ENCODE measurements at places on chromosomes 5 and 9.

GRCh38 chr9:7879551-7880245 is 80.1 kb upstream of the DMAC1 start:
- no peak for DNase-seq

DNA sequence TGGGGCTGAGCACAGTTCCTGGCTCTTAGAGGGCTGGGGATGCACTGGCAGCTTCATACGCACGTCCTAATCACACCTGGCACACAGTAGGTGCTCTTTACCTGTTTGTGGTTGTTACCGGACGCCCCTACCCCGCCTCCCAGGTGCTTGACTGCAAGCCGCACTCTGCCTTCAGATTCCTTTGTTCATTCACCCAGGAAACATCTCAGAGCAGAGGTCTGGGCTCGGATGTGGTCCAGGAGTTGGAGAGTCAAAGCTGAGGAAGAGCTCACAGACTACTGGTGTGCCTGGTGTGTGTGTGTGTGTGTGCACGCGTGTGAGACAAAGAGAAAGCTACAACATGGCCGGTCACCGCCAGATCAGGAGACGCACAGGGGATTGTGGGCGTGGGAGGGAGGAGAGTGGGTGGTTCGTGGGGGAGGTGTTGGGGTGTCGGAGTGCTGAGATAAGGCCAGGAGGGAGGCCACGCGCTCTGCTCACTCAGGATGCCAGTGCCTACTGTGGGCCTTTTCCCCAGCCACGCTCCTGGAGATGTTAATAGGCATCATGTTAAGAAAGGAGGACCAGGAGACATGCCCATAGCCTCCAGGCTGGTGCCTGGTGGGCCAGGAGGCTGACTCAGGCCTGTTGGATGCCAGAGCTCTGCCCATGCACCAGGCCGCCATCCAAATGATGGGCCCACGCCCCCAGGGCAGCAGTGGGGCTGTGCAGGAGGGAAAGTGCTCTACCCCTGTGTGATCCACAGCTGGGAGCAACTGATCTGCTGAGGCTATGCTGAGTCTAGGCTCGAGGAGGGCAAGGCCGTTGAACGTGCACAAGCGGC is 39.9 kb downstream of the CRB2 start:
- no peak for DNase-seq

GRCh38 chr5:116438979-116439554 is 135.6 kb downstream of the SEMA6A start:
- DNase-seq, result no peak

DNA sequence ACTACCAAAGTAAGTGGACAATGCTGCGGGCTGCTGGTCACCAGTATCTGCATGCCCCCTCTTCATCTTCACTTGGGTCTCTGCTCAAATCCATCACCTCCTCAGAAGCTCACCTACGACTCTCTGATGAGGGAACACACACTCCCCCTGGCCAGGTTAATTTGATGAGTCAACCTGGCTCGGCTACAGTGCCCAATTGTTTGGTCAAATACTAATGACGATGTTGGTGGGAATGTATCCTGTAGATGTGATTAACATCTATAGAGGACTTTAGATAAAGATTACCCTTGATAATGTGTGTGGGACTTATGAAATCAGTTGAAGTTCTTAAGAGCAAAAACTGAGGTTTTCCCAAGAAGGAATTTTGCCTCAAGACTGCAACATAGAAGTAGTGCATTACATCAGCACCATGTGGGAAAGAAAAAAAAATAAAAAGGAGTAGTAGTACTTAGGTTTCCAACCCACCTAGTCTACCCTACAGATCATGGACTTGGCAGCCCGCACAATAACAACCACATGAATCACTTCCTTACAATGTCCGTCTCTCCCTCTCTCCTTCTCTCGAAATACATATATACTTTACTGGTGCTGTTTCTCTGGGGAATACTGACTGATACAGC is 467.3 kb downstream of the DNAH5 start:
- DNase-seq, result no peak

- no peak for DNase-seq
These were observed 313.0 kb upstream of the CD180 start for GRCh38 chr5:67509402-67510186.

- DNase-seq, result no peak
These were observed 7.6 kb downstream of the FGD3 start for GRCh38 chr9:92954886-92955285.

GRCh38 chr5:88826646-88827585 is 56.1 kb downstream of the MEF2C start:
- no peak for DNase-seq

DNA sequence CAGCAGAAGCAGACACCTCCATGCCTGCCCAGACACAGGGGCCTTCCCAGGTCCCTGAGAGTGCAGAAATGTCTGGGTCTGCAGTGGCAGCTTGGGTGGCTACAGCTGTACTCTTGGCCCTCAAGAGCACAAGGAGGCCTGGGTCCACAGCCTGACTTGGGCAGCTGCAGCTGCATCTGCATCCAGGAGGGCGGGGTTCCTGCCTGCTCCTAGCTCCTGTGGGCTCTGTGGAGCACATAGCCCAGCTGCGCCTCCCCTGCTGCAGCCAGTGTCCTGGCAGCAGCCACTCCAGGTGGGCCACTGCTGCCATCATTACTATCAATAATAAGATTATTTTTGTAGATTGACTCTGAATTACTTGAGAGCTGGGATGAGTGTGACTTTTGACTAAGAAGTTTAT is 162.0 kb upstream of the PTCH1 start:
- no peak for DNase-seq

DNA sequence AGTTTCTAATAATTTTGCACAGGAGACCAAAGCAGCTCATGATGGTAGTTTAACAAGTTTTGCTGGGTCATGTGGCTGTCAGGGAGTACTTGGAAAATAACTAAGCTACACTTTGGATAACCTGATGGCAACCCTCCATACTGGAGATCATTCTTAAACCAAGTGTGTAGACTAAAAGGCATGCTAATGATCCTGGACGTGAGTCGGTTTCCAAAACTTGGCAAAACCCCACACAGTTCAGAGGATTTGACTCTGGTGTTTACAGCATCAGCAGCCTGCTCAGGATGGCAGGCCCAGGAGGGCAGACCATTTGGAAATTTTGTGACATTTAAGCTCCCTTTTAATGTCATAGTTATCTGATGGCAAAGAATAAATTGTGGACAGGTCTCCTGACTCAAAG is 196.5 kb upstream of the EFNA5 start:
- DNase-seq, result no peak

DNA sequence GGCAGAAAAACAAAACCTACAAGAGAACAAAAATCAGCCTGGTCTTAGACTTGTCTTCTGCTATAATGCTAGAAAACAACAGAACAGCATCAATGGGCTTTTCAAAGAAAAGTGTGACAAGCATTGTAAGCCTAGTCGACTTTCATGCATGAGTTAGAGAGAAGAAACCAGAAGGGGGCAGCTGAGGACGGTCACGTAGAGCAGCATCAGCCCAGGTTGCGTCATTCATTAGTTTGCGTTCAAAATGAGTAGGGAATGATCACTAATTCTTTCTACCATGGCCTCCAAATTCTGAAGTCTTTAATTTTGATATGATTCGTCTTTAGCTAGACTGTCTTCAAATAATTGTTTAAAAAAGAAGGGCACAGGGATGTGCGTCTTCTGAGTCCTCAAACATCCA is 4.7 kb upstream of the ISCA1 start:
- no peak for DNase-seq

- DNase-seq, result peak; percentile 7
These were observed 2.5 kb upstream of the LRRC14B start for GRCh38 chr5:188488-189481.

DNA sequence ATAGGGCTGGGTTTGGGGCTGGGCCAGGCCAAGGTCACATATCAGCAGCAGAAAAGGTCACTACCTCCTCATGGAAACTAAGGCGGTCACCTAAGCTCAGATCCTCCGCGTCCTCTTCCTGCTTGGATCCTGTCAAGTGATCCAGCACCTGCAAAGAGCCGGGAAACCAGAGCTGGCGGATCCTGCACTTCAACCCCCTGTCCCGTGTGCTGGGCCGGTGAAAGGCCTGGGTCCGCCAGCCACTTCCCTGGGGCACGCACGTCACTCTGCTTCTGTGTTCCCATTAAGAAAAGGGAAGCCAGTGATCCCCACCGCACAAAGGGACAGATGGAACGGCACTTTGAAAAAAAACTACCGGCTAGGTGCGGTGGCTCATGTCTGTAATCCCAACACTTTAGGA is 61.3 kb upstream of the STXBP1 start:
- no peak for DNase-seq

DNA sequence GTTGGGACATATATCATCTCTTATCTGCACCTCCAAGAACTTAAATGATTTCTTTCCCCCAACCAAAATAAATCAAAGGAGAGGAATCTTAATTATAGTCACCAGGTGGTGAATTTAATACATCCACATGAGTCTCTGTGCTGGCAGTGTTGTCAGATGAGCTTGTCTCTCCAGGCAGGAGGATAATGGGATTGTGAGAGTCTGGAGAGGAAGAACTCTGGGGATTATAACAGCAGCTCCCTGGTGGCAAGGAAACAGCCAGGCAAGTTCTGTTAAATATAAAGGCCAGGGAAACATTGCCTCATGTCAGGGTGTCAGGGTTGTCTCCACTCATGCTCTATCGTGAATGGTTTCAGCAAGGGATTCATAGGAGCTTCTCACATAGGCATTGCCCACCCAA is 80.8 kb downstream of the TLR4 start:
- no peak for DNase-seq

GRCh38 chr5:82586661-82587310 is 308.6 kb upstream of the RPS23 start:
- no peak for DNase-seq

- no peak for DNase-seq
These were observed 89.3 kb upstream of the FTMT start for GRCh38 chr5:121762426-121762825.

GRCh38 chr9:94974154-94974879 is 247.8 kb downstream of the AOPEP start:
- no peak for DNase-seq

DNA sequence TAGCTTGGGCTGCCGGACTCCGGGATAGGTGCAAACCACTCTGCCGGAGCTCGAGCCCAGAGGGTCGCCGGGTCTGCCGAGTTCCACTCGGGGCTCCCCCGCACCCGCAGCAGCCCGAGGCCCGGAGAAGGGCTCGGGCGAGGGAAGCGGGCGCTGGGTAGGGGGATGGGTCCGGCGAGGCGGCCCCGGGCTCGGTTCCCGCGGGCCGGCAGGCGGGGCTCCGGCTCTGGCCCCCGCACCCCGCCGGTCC is 507 bp downstream of the RICTOR start:
- DNase-seq, result no peak

- DNase-seq, result no peak
These were observed 225.0 kb downstream of the AOPEP start for GRCh38 chr9:94951324-94952135.

DNA sequence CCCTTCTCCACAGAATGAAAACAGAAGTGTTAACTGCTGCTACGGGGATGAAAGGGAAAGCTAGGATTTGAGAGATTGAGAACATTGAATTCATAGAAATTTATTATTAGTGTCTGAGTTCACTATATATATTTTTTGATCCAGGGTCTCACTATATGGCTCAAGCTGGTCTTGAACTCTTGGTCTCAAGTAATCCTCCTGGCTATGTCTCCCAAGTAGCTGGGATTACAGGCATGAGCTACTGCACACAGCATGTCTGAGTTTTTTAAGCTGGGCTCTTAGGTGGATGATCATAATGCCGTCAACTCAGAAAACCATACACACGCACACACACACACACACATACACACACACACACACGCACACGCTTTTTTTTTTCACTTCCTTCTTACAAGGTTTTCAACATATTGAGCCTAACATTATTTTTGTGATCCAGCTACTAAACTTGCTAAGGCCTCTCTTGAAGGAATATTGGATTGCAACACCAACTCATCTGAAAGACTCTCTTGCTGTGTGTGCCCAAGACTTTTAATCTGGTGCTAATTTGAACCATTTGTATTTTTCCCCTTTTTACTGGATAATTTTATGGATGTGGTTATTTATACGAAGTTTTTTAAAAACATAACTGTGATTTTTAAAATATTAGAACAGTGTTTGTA is 1045.4 kb downstream of the DTWD2 start:
- DNase-seq, result no peak

DNA sequence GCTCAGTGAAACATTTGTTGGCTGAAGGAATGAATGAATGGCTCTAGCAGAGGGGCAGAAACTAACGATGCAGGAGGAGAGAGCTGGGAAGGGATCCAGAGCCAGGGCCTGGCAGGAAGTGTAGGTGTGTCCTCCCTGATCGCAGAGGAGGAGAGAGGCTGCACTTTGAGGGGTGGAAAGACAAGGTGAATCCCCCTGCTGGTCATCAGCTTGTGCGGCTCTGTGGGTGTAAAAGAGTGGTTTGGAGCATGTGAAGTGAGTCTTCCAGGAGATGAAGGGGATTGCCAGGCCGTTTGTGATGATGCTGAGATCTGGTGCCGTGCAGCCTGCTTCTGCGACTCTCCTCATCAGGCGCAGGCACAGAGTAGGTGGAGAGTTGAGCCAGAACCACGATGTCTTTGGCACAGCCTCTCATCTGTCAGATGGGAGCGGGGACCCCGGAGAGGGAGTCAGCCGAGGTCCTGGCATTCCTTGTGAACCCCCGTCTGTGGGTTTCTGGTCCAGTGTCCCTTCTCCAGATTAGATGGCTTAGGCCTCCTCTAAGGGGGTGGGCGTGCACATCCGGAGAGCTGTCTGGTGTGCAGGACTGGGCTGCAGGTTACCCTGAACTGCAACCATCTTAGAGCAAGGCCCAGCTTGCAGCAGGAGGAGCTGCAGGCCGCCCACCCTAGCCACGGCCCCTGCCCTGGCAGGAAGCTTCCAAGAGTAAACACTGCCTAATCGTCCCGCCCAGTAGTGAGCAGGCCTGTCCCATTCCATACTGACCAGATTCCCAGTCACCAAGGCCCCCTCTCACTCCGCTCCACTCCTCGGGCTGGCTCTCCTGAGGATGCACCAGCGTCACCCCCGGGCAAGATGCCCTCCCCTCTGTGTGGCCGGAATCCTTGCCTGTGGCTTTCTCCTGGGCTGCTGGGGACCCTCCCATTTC is at the start of gene ADAMTS13:
Gene ADAMTS13 (plus strand): TSS at position 753 of the 928 bp plus-strand sequence. CDS start 77 bp downstream, at position 830.
- DNase-seq, result no peak

DNA sequence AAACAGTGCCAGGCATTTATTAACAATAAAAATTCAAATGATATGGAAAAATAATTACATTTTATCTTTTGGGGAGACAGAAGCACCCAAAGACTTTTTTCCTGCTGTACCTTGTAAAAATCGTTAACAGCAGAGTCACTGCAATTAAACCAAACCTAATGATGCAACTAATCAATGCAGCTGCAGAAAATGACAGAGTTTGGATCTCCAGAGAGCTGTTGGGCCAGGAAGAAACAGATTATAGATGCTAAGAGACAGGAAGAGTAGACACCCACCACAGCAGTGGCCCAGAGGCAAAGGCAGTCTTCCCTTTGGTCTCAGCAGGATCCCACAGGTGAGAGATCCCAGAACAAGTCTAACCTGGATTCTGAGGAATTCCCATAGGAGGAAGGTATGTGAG is 53.0 kb downstream of the SPOCK1 start:
- no peak for DNase-seq
